ENCODE measurements at places on chromosomes 12 and 14.

DNA sequence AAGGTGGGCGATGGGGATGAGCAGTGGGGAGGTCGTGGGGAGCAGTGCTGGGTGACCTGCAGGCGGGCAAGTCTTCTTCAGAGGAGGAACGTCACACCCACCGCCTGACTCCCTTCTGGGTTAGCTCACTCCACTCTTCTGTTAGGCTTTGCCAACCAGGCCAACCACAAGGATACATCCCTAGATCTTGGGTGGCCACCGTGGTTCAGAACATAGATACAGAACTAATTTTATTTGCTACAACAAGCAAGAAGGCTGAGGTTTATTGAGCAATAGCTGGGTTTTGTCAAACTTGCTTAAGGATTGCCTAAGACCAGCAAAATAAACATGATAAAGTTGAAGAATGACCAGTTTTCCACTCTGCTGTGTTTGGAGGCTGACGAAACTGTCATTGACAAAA, 109.4 kb downstream of the DACT1 start:
- peak; percentile 81 for DNase-seq

GRCh38 chr12:42031847-42032564, 112.7 kb downstream of the GXYLT1 start:
- no peak for DNase-seq

DNA sequence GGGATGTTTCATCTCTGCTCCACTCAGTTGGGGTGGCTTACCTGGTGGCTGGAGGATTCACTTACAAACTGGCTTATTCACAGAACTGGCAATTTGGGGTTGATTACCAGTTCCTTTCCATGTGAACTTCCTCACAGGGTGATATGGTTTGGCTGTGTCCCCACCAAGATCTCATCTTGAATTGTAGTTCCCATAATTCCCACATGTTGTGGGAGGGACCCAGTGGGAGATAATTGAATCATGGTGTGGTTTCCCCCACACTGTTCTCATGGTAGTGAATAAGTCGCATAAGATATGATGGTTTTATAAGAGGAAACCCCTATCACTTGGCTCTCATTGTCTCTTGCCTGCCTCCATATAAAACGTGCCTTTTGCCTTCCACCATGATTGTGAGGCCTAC, 26.9 kb upstream of the IGF1 start:
- DNase-seq: no peak

DNA sequence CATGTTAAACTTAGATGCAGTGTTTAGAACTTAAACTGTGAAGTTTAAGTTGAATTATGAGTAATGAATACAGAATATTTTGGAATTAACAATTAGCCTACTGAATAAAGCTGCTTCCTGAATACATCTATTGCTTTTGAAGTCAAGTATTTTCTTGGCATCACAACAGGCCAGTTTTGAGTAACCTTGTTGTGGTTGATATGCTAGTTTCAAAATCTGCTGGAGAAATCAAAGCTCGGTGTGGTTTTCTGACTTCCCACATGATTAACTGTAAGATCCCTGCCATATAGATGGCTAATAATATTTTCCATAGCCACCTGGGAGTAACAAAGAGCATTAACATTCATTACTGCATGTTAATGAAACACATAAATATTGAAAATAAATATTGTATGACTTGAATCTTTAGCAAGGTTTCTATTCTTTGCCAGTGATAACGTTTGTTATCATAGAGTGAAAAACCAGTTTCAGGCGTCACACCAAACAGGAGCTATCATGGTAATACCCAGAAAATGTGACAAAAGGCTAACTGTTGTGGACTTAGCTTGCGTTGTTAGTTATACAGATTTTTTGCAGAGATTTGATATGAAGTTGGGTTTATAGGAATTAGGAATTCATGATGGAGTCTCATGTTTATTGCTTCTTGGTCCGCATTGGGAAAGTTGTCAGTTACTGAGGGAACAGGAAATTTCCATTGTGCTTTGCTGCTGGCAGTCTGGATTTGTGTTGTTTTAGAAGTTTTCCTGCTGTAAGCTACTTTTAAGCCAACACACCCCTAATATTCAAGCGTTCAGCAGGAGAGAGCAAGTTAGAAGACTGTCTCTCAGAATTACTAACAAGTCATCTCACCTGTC, 32.1 kb downstream of the PPFIBP1 start:
- no peak for DNase-seq

DNA sequence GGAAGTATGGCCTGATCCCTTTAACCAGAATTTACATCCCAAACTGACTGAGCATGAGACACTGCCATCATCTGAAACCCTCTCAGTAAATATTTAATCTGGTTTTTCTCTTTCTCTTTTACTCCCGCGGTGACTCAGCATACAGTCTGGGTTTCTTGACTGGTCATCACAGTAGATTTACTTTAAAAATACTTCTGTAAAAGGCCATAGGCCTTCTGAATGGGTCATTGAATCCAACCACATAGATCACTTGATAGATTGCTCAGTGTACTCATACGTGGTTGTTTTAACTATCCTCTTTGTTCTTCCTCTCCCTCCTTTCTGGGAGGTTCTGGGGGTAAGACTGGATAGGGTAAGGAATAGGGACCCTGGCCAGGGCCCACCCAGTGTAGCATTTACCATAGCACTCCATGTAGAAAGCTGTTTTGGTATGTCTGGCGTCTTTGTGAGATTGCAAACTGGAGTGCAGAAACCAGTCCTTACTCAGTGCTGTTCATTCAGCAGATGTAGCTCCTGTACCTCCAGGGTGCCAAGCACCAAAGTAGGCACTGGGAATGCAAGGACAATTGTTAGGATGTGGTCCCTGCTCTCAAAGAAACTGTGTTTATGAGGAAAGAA, 165.7 kb downstream of the SRGAP1 start:
- DNase-seq: no peak

DNA sequence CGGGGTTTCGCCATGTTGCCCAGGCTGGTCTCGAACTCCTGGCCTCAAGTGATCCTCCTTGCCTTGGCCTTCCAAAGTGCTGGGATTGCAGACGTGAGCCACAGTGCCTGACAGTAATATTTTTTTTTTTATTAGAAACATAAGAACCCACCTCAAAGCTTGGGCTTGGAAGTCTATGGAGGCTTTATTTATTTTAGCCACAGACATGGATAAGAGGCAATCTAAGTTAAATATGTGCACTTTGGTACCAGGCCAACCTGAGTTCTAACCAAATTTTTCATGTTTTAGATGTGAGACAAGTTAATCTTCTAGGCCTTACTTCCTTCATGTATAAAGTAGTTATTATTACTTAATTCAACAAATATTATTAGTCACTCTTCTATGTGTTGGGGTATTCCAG, 96.9 kb downstream of the RAD51B start:
- DNase-seq: no peak

DNA sequence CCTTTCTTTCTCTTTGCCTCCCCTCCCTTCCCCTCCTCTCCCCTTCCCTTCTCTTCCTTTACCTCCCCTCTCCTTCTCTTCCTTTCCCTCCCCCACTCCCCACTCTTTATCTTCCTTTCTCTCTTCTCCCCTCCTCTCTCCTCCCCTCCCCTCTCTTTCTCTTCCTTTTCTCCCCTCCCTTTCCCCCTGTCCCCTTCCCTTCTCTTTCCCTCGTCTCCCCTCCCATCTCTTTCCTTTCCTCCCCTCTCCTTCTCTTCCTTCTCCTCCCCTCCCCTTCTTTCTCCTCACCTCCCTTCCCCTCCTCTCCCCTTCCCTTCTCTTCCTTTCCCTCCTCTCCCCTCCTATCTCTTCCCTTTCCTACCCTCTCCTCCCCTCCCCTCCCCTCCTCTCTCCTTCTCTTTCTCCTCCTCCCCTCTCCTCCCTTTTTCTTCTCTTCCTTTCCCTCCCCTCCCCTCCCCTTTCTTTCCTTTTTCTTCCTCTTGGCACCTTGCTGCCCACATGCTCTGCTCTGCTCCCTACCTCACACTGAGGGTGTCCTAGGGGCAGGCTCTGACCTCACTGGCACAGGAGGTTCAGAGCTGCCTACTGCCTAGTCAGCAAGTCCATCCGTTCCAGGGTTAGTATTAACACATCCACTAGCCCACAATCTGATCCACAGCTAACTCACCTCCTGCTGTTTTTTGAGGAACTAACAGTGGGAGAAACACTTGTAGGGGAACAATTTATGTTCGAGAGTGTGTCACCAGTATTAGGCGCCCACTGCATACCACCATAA, 101.0 kb downstream of the NUAK1 start:
- DNase-seq: no peak

DNA sequence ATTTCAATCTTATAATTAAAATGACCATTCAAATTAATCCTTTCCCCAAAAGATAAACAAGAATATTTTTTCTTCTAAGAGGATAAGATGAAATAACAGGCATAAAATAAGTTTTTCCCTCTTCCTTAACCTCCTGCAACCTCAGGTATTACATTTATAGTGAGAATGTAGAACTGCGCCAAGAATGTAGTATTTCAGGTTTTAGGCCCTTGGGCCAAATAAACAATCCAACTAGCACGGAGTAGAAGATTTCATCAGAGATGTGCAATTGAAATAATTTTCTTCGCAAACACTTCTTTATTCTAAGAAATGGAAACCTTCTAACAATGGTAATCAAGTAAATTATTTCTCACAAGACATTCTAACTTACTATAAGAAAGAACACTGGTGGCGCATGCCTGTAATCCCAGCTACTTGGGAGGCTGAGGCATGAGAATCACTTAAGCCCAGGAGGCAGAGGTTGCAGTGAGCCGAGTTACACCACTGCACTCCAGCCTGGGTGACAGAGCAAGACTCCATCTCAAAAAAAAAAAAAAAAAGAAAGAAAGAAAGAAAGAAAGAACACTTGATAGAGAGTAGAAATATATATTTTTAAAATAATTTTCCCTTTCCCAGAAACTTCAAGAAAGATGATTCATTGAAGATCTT, 100.8 kb downstream of the TAOK3 start:
- no peak for DNase-seq

- no peak for DNase-seq
These were observed 120.5 kb downstream of the PHETA1 start for GRCh38 chr12:111248236-111249017.

- DNase-seq: no peak
These were observed 10.6 kb upstream of the ANO6 start for GRCh38 chr12:45205165-45205825.

- DNase-seq: no peak
These were observed 65.6 kb downstream of the PPP2R5E start for GRCh38 chr14:63477556-63477955.

GRCh38 chr12:56658921-56659320, 13.1 kb upstream of the ATP5F1B start:
- no peak for DNase-seq

- DNase-seq: no peak
These were observed 47.6 kb upstream of the FRMD6 start for GRCh38 chr14:51604073-51604472.

DNA sequence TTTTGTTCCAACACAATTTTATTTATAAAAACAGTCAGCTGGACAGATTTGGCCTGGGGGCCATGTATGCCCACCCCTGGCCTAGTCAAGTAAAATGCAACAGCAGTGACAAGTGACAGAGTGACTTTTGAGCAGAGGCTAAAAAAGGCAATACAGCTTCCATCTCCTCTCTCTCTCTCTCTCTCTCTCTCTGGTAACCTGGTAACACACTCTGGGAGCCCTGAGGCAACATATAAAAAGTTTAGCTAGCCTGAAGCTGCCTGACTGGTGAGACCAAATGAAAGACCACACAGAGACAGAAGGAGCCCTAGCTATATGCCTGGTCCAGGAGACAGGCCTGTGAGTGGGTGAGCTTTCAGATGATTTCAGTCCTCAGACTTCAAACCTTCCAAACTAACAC, 105.4 kb downstream of the DENND5B start:
- no peak for DNase-seq

GRCh38 chr14:63179383-63179782, 24.9 kb upstream of the RHOJ start:
- no peak for DNase-seq

- no peak for DNase-seq
These were observed 15.5 kb upstream of the PCNX1 start for GRCh38 chr14:70891737-70892136.

- DNase-seq: no peak
These were observed 11.4 kb upstream of the BCAT1 start for GRCh38 chr12:24960222-24960855.

- no peak for DNase-seq
These were observed 368.8 kb downstream of the SYT1 start for GRCh38 chr12:79233341-79233781.

- DNase-seq: peak; percentile 5
These were observed 190.4 kb downstream of the ZFP36L1 start for GRCh38 chr14:68602507-68602906.

- peak; percentile 67 for DNase-seq
These were observed 1.2 kb upstream of the COX14 start for GRCh38 chr12:50110762-50111351.

GRCh38 chr14:55294603-55295002, 23.4 kb downstream of the FBXO34 start:
- DNase-seq: no peak

DNA sequence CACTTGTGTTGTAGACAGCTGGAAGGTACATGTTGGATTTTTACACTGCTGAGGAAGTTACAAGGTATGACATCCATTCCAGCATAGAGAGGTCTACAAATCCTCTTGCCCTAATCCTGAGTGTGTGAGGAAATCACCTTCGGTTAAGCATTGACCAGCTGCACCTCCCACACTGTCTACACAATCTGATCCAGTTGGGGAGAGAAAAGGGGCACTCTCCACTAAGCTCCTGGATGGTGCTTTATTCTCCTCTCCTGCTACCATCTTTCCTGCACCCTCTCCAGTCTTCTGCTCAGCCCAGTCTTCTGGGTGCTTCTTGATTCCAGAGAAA, at the start of gene OR6J1:
OR6J1 (minus strand) TSS at position 48 of the 331 bp plus-strand sequence. CDS start 9,541 bp downstream, outside the sequence.
- no peak for DNase-seq

GRCh38 chr14:98162856-98163805, 1108.9 kb downstream of the BCL11B start:
- no peak for DNase-seq

- DNase-seq: no peak
These were observed 8.1 kb upstream of the IRF2BPL start for GRCh38 chr14:77036484-77037214.

DNA sequence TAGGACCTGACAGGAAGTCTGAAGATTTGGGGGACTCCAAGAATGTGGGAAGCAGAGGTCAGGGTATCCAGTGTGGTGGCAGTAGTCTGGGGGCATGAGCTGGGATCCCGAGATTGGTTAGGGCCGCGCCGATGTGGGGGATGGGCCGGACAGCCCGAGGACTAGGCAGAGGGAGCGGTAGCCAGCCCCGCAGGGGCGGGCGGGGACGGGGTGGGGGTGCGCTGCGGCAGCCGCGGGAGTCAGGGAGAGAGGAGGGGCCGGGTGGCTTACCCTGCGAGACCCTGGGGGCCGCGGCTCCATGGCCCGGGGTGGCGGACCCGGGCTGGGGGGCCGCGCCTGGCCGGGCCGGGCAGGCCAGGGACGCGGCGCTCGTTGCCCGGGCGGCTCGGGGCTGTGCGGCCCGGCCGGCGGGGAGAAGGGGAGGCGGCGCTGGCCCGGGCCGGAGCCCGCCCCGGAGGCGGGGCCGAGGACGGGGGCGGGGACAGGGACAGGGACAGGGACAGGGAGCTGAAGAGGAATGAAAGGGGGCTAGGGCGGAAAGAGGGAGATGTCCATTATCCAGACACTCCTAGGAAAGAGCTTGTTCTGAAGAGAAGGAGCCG, 5.6 kb downstream of the ZNF385A start:
- DNase-seq: no peak

DNA sequence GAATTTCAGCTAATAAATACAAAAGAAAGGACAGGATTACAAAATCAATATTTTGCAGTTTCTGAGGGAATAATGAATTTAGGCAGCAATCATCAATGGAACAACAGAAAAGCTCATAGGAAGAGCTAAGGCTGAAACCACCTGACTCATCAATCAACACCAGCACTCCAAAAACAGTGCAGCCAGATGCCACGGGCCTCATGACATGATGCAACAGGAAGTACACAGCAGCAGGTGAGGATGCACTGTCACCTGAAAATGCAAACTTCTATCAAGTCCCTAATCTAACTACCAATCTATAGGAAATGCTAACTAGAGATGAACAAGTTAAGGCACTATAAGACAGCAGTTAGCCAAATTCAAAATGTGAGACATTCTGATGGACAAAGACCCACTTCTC, 21.7 kb downstream of the GNS start:
- no peak for DNase-seq

Measured in tibial artery (tissue), 4 donors.